Iris pigment epithelial cell (primary cell): ENCODE measurements at places on chromosomes 2 and 18.
A peak's percentile ranks its signal among the peaks of the same experiment; 100 is the strongest.

GRCh38 chr2:54872780-54873179, 149.3 kb downstream of the EML6 start:
- DNase-seq, result no peak

GRCh38 chr2:64063924-64064331, 44.7 kb upstream of the VPS54 start:
- peak; percentile 92 for DNase-seq

DNA sequence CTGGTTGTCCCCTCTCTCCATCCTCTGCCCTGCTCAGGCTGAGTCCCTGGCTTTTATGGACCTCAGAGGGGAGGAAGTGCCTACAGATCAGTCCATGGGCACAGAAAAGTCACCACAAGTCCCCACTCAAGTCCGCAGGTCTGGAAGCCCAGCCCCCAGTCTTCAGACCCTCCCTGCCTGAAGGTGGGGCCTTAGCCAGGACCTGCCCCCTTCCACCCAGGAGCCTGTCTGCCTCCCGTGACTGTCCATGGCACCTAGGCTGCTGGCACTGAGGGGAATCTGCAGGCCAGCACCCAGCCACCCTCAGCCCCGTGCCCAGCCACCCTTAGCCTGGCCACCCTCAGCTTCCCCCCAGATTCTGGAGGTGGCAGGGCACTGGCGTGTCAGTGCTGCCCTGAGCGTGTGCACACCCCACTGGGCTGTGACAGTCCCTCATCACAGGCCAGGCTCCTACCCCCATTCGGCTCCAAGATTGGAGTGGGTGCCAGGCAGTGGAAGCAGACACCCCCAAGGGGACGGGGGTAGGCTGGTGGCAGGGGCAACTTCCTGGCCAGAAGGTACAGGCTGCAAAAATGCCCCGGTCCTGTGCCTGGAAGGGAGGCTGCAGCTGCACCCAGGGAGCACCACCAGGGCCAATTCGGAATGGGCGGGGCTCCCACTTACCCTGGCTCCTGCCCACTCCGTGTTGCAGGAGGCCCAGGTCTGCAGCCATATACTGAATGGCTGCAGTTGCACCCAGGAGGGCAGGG, 154.7 kb upstream of the RMP24 start:
- no peak for DNase-seq

GRCh38 chr2:44246840-44247369, 28.4 kb upstream of the SLC3A1 start:
- DNase-seq, result no peak

GRCh38 chr2:138493334-138493733, 8.2 kb upstream of the SPOPL start:
- DNase-seq, result no peak
